ENCODE measurements at places on chromosomes 11 and 22.

DNA sequence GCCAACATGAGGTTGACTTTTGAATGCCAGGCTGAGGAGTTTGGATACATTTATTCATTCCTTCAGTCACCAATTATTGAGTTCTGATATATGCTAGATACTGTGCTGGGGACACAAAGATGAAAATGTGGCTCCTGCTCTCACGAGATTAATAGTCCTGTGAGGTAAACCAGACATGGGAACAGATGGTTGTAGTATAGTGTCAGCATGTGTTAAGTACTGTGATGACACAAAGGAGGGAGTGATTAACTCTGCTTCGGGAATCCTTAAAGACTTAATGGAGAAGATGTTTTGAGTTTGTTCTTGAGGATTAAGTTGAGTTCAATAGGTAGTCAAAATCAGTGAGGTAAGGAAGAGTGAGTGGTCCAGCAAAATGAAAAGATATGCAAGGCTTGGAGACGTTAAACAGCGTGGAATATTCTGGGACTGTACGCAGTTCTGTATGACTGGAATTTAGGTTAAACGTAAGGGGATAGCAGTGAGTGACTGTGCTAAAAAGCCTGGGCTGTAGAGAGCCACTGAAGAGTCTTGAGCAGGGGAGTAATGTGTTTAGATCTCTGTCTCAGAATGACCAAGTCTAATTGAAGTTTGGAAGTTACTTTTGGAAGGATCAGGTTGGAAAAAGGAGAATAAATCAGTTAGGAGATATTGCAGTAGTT lies 11.8 kb downstream of the RNF121 start:
- no peak for DNase-seq

DNA sequence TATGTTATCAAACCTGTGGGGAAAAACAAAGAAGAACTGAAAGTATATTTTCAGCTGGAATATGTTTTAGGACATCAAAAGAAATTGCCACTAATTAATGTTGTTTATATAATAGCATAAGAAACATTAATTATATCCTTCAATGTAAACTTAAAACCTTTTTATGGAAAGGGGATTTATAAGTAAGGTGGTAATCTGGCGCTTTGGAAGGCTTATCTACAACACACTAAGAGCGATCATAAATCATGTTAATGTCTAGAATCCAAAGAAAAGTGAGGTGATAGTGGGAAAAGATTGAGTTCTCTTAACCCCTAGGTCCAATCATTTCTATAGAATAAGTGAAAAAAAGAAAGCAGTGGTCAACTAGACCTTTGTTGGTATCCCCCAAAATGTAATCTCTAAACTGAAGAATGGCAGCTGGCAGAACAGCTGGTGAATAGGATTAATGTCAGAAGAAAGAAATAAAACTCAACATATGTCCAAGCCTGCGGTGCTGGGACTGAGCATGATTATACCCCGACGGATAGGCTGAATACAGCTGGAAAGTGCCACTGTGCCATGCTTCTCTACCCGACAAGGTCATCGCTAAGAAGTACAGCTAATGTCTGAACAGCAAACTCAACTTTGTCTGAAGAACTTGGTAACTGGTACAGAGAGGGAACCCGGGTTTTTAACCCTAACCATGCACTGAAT lies 64.0 kb downstream of the SOX6 start:
- DNase-seq = no peak

GRCh38 chr11:3056296-3057068 lies 741 bp downstream of the CARS1 start:
- peak; percentile 43 for DNase-seq

DNA sequence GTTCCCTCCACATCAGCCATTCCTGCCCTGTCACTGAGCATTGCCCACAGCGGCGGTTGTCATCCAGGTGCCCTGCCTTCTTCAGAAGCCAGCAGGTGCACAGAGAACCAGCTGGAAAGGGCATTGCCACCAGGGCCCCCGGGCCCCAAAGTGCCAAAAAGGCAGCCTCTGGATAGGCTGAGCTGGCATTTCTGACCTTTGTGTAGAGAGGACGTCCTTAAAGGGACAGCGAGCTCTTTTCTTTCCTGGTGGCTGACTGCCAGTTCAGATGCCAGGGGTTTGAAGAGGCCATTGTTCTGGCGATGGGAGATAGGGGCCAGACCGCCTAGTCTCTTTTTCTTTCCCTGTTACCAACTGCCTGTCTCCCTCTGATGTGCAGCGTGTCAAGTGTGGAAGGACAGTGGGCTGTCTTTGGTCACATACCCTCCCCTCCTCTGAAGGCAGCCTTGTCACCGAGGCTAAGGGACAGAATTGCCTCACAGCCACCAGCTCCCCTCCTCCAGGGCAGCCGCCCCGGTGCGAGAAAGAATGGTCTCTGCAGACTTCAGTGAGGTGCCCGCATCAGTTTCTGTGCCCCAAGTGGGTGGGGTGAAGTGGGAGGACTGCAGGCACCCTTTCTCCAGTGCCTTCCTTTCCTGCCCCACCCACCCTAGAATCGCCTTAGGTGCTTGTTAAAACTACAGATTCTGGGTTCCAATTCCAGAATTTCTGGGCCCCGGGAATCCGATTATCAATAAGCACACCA lies 109.6 kb downstream of the SCN3B start:
- DNase-seq = no peak

DNA sequence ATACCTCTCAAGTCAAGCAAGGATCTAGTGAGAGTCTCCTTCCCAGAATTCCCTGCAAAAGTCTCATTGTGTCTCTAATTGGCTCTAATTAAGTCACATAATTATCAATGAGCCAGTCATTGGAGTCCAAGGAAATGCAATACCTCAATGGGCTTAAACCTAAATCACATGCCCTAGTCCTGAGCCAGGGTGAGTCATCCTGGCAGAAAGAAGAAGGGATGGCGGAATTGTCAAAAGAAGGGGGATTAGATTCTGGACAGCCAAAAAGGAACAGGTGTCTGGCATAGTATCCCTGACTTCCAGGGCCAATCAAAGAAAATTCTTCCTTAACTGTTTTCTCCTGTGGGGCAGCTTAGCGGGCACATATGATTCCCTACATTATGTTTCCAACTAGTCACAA lies 25.1 kb upstream of the LDLRAD3 start:
- no peak for DNase-seq

DNA sequence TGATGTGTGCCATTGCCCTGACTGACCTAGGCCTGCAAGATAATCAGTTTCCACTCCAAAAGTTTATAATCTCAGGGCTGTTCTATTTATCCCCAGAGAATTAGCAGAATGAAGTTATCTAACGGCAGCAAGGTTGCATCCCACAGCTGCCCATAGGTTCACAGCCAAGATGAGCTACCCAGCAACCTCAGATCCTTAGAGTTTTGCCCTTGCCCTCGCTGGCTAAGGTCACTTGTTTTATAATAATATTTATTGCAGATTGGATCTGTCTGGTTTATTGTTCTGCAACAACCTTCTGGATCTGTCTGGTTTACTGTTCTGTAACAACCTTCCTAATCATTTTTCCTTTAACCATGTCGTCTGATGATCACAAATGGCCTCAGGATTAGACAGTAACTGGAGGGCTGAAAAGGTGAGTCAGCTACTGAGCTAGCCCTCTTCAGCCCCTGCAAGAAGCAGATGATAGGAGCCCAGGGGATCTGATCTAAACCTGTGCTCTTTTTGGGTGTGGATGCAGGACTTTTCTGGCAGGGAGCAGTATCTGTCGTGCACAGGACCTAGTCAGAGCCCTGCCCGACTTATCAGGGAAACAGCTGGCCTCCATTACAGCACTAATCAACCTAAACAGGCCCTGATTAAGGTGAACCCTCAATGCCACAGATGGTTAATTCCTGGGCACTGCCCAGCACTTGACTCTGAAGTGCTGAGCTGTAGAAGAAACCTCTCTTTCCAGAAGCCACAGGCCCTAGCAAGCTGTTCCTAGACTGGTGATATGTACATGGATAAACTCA lies 642.9 kb upstream of the KIRREL3 start:
- no peak for DNase-seq

DNA sequence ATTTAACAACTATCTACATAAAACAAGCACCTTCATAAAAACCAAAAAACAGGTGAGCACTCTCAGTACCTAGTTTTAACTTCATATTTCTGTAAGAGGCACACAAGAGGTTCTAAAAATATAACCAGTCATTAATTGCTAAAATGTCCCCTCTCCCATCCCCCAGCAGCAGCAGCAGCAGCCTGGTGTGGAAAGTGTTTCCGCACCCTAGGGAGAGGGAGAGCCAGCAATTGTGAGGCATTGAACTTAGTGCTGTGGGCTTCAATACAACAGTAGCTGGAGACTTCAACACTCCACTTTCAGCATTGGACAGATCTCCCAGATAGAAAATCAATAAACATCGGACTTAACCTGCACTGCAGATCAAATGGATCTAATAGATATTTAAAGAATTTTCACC lies 1158.5 kb downstream of the JRKL start:
- DNase-seq = no peak

DNA sequence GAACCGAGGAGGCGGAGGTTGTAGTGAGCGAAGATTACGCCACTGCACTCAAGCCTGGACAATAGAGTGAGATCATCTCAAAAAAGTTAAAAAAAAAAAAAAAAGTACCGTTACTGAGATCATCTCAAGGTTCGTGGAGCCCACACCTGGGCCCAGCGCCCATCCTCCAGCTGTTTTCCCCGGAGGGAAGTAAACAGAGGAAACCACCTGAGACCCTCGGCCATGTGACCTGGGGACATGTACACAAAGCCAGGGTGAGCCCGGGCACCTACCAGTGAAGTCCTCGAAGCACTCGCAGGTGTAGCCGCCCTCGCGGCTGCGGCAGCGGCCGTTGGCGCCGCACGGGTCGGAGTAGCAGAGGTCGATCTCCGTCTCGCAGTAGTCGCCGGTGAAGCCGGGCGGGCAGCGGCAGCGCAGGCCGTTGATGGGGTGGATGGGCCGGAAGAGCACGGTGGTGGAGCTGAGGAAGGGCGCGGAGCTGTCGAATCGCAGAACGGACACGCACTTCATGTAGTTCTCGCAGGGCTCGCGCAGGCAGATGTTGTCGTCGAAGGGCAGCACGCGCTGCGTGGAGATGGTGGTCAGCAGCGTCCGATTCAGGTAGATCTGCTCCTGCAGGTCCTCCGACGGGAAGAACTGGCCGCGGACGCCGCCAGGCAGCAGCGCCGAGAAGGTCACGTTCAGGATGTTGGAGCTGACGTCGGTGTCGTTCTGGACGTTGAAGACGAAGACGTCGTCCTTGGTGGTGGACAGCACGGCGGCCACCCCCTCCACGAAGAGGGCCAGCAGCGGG lies 73.8 kb downstream of the CELSR1 start:
- no peak for DNase-seq

GRCh38 chr11:92423115-92424034 lies 198.8 kb downstream of the FAT3 start:
- no peak for DNase-seq

DNA sequence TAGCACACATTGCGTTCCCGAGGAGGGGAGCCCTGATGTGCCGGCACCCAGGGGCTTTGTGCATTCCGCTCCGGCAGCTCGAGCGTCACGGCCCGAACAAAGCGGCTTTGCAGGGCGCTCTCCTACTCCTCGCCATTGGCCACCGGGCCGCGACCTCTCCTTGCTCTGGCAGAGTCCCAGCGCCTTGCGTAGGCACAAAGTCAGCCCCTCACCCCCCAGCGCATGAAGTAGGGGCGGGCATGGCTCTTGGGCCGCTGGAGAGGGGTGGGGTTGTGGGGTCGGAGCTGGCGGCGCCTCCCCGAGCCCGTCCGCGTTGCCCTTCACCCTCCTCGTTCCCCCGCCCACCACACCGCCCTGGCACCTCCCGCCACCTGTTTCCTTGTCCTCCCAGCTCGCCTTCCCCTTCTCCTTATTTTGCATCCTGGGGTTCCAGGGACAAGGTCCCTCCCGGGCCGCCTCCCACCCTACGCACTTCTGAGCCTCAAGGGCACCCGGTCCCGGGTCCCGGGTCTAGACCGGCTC lies 753 bp upstream of the PPARA start:
- DNase-seq = peak; percentile 32

DNA sequence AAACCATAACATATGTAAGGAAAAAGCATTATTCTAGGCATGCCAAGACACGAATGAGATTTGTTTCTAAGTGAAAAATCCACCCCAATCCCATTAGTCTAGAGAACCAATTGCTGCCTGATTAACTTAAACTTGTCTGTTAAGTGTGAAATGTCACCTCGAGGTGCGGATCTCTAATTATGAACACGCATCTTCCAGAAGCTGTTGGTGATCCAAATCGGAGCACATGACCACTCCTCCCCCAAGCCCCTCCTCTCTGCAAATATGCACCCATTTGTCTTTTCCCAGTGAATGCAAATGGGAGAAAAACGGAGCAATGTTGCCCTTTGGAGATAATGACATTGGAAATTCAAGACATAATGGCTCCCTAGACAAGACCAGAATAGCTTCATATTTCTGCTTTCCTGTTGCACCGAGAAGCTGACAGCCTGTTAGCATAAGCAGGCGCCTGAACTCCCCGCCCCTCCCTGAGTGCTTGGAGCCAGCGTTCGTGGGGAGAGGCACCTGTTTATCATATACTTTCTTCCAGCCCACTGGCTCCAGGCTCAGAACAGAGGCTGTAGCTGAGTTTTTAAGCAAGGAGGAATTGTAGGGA lies 6.0 kb upstream of the FXYD6 start:
- no peak for DNase-seq

- DNase-seq = no peak
These were observed 44.7 kb upstream of the SHISAL1 start for GRCh38 chr22:44357296-44357965.

GRCh38 chr22:49152127-49152938 lies 675.3 kb downstream of the BRD1 start:
- no peak for DNase-seq

- DNase-seq = no peak
These were observed 10.9 kb downstream of the NCF4 start for GRCh38 chr22:36871669-36872081.

GRCh38 chr11:111947143-111947542 lies 10.0 kb downstream of the DIXDC1 start:
- no peak for DNase-seq

DNA sequence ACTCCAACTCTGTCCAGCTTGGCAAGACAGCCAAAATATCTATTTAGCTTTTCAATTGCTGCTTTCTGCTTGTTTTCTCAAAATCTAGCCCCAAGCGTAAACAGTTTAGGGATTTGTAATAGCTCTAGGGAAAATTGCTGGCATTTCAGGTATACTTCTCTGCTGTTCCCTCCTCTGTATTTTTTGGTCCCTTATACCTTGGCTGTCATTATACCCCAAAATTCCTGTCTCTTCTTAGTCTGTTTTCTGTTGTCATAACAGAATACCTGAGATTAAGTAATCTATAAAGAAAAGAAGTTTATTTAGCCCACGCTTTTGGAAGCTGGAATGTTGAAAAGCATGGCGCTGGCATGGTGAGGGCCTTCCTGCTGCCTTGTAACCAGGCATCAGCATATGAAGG lies 23.5 kb downstream of the MCAM start:
- DNase-seq = no peak

GRCh38 chr11:115148691-115149090 lies 355.5 kb downstream of the CADM1 start:
- DNase-seq = no peak

- no peak for DNase-seq
These were observed 5.9 kb downstream of the DBX1 start for GRCh38 chr11:20154381-20154780.

DNA sequence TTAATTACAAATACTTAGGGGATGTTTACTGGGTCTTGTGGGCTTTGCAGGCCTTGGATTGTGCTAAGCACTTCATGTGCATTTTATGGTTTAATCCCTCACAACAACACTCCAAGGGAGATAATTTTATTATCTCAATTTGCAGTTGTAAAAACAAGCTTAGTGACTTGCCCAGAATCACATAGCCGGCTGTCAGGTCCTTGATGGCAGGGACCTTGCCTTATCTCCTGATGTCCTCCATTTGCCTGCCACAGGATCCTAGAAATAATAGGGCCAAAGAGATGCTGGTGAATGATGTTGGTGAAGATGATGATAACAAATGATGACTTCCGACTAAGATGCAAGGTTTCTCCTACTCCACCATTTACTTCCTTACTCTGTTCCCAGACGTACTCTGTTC lies 385.4 kb downstream of the TMEM135 start:
- no peak for DNase-seq

Data from stimulated activated CD4-positive, alpha-beta T cell treated with anti-CD3 and anti-CD28 coated beads, Interleukin-2, amount 100 ng/mL, for 24 hours (primary cell).